ENCODE measurements at places on chromosomes 16 and 17.

GRCh38 chr17:82519971-82520903 lies 705 bp downstream of the FOXK2 start:
- DNase-seq = peak; percentile 40

DNA sequence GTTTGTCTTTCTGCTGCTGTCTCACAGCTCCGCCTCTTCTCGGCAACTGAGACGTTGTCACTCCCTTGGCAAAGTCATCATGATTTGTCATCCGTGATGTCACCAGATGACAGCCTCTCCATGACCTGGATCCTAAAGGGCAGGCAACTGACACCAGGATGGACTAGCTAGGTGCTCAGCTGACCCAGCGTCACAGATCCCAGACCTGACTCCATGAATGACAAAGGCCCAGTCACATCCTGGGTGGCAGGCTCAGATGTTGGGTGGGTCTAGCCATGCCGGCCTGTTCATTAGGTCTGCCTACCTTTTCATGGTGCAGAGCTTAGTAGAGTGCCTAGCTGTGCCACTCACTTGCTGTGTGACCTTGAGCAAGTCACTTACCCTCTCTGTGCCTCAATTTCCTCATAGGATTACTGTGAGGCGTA lies 3.8 kb upstream of the TMEM238L start:
- DNase-seq = no peak

GRCh38 chr16:86308514-86308913 lies 201.8 kb upstream of the FOXF1 start:
- DNase-seq = no peak

DNA sequence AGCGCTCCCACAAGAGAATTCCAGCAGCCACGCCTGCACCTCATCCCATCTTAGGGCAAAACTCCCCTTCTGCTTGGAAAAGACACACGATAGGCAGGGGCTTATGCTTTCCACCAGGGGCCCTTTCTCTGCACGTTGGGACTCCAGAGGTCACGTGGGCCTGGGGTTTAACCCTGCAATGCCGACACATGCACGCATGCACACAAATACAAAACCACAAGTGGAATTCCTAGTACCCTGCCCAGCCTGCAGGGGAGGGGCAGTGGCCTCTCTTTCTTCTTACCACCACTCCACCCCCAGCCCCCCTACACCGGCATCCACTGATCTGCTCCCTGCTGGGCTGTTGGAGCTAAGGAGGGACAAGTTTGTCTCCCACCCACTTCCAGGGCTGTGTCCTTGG lies 16.8 kb upstream of the CCDC182 start:
- no peak for DNase-seq

- DNase-seq = no peak
Observed at GRCh38 chr16:2328428-2328827, 12.1 kb downstream of the ABCA3 start.

GRCh38 chr17:49280061-49280460 lies 49.5 kb upstream of the PHOSPHO1 start:
- no peak for DNase-seq

- peak; percentile 38 for DNase-seq
Observed at GRCh38 chr16:72537664-72538063, 365.7 kb upstream of the PMFBP1 start.
